B cell (primary cell): ENCODE measurements at places on chromosomes 1 and 21.
A peak's percentile ranks its signal among the peaks of the same experiment; 100 is the strongest.

GRCh38 chr1:210598135-210598652 is 269.5 kb downstream of the HHAT start:
- DNase-seq, result no peak

DNA sequence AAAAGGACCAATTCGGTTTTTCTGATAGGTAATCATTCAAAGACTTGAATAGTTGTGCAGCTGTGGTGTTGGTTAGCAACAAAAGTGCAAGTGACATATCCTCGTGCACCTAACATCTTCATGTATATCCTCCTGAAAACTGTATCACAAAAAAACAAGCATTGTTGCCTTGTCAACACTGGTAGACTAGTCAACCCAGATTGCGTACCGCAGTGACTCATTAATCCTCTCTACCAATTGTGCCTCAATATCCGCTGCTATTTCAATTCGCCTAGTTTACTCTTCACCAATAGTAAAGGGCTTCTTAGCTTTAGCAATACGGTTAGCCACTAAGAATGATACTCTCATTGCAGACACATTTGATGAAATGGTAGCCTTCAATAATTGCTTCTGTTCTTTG is 3.5 kb downstream of the HHAT start:
- no peak for DNase-seq

DNA sequence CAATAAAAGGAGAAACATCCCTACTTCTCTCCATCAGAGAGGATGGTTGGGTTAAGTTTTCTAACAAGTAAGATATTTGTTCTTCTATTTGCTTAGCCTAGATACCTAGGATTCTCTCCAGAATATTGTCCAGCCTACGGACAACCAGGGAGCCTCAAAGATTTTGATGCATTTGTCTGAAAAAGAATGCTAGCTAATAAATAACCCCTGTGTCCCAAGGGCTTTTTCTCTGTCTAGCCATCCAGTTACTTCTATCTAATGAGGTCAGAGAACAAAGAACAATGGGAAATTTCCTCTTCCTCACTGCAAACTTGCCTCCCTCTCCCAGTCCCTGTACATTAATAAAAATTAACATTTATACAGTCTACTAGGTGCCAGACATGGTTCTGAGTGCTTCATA is 810 bp downstream of the RGS5 start:
- DNase-seq, result no peak

- no peak for DNase-seq
Observed at GRCh38 chr1:184419350-184420161, 32.7 kb downstream of the C1orf21 start.

DNA sequence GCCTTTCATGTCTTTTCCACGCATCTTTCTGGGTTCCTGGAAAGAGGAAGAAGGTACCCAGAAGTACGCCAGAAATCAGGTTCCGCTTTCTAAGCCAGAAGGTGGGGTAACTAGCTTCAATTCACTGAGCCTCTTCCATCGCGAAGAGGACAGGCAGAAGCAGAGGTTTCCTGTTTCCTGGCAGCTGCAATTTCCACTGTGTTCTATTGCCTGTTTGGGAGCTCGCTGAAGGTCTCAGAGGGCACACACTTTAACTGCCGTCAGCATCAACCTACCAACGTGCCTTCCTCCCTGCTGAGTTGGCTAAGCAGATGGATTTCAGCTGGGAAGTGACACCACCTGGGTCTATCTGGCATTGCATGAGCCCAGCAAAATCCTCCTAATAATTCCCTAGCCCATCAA is 10.0 kb downstream of the NCF2 start:
- peak; percentile 85 for DNase-seq
